ENCODE measurements at places on chromosomes 13 and 19.

- no peak for DNase-seq
Measured at GRCh38 chr13:75180805-75181455, 301.0 kb downstream of the TBC1D4 start.

DNA sequence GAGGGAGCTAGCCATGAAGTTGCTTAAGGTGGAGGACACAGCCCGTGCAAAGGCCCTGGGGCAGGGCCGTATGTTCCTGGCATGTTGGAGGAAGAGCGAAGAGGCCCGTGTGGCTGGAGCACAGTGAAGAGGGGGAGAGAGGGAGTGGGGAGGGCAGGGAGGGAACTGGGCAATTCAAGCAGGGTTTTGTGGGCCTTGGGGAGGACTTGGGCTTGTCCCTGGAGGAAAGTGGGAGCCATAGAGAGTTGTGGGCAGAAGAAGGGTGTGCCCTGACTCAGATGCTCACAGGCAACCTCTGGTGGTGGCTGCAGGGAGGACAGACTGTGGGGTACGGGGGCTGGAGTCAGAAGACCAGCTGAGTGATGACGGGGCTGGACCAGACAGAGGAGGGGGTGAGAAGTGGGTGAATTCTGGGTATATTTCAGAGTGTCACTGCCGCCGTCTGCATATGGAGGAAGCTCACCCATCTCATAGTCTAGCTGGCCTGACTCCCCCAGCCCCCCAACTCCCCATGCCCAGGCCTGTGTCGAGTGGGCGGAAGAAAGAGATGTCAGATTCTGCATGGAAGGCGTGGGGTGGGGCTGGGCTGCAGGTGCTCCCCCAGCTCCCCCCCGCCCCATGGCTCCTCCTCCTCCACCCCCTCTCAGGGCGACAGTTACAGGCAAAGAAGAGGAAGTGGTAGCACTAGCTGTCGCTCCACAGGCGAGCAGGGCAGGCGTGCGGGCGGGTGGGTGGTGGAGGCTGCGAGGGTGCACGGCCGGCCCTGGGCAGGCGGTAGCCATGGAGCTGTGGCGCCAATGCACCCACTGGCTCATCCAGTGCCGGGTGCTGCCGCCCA, at the start of gene VAV1:
Gene VAV1 (plus strand): TSS at position 681 of the 838 bp plus-strand sequence. CDS start 100 bp downstream, at position 781.
- no peak for DNase-seq

- peak; percentile 100 for DNase-seq
Measured at GRCh38 chr19:507286-508203, at the start of gene TPGS1. Gene TPGS1 (plus strand): TSS chr19:507497. CDS start chr19:507507, 10 bp downstream.

GRCh38 chr13:37429976-37430375, 168.6 kb downstream of the POSTN start:
- DNase-seq: no peak

- peak; percentile 43 for DNase-seq
Measured at GRCh38 chr13:112893207-112893569, 75.8 kb upstream of the MCF2L start.

GRCh38 chr19:46931202-46931601, 70.4 kb downstream of the ARHGAP35 start:
- DNase-seq: no peak

- DNase-seq: no peak
Measured at GRCh38 chr13:32889986-32890565, 126.1 kb upstream of the KL start.

DNA sequence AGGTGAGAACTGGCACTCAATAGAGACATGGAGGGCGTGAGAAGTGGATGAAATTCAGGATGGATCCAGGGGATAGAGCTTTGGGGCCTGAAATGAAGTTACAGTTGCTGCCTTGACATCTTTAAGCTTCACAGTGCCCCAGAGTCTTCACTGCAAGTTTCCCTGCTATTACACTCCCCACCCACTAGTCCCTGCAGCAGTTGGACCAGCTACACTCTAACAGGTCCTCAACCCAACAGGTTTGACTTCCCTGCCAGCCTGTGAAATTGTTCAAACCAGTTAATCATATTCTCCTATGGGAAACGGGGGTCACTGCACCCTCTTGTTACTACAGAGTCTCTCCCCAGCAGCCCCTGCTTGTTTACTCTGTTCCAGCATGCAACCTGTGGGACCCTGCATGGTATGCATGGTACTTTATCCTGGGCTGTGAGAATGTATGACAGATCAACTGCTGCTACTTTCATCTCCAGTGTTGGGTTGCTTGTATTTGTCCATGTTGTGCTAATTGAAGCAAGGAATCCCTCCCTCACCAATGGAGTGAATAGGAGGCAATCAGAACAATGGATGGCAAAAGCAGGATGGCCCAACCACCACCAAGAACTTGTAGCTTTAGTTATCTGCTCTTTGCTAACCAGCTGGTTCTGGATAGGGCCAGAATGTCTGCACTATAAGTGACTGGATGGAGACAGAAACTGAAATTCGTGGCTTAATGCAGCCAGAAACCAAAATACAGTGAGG, 314.2 kb downstream of the OLFM4 start:
- no peak for DNase-seq

Measured in eye (tissue), 1 donor.